Stimulated activated naive CD4-positive, alpha-beta T cell treated with Interleukin-2 at 50 U/mL for 16 hours (primary cell): ENCODE measurements at places on chromosomes 3 and 15.

DNA sequence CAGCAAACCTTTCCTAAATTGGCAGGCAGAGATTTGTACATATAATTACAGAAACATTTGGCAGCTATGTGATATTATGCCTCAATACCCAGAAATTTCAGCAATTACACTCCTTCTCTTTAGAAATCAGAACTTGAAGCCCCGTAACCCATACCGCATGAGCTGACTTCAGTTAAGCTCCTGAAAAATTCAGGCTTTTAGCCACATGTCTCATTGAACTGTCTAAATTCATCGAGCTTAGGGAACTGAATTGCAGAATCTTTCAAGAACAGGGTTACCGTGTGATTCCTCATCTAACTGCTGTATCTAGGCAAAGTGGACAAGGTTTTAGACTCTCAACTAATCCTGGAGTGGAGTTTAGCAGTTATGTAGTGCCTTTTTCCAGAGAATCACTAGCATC lies 333.0 kb downstream of the EPHA3 start:
- DNase-seq = no peak

DNA sequence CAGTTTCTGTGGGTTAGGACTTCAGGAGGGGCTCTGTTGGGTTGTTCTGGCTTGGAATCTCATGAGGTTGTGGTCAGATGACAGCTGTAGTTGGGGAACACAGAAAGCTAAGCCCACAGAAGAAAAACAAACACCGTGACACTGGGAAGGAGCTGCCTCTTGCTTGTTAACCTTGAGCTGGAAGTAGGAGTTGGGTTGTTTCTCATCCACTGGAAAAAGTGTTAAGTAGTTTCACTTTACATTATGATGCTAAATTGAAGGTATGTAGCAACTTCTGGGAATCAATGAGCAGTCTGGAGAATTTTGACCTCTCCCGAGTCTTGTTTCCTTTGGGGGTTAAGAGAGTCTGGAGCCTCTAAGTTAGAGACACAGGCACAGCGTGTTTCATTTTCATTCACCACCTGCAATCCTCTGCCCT lies 20.4 kb downstream of the HACD3 start:
- no peak for DNase-seq

GRCh38 chr3:148329481-148330235 lies 368.0 kb upstream of the AGTR1 start:
- no peak for DNase-seq

DNA sequence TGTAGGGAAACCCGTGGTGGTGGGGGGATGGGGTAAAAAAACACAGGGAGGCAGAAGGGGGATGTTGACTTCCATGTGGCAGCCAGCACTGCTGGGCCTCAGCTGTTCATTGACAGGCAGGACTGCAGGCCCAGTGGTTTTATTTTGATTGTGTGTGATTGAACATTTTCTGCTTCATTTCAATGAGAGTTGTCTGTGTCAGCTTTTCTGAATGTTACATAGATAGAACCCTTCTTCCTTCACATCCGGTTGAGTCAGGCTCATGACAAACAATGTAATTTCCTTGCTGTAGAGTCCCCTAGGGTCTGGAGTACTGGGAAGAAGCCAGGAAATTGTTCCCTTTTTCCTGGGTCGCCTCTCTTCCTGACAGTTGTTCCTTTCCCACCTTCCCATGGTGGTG lies 8.2 kb upstream of the RPP25 start:
- DNase-seq = no peak

DNA sequence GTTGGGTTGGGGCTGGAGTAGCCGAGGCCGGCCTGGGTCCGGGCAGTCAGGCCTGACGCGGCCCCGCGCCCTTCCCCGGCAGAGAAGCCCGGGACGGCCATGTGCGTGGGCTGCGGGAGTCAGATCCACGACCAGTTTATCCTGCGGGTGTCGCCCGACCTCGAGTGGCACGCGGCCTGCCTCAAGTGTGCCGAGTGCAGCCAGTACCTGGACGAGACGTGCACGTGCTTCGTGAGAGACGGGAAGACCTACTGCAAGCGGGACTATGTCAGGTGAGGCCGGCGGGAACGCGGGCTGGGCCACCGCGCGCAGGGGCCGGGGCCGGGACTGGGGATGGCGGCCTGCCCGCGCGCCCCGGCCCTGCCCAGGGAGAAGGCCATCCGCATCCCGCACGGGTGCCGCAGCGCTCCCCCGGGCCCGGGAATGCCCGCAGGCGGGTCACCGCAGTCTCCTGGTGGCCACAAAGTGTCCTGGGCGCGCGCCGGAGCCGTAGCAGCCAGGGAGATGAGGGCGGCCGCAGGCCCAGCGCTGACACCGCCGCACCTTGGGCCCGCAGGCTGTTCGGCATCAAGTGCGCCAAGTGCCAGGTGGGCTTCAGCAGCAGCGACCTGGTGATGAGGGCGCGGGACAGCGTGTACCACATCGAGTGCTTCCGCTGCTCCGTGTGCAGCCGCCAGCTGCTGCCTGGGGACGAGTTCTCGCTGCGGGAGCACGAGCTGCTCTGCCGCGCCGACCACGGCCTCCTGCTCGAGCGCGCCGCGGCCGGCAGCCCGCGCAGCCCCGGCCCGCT lies 1.3 kb downstream of the ISL2 start:
- DNase-seq = no peak

DNA sequence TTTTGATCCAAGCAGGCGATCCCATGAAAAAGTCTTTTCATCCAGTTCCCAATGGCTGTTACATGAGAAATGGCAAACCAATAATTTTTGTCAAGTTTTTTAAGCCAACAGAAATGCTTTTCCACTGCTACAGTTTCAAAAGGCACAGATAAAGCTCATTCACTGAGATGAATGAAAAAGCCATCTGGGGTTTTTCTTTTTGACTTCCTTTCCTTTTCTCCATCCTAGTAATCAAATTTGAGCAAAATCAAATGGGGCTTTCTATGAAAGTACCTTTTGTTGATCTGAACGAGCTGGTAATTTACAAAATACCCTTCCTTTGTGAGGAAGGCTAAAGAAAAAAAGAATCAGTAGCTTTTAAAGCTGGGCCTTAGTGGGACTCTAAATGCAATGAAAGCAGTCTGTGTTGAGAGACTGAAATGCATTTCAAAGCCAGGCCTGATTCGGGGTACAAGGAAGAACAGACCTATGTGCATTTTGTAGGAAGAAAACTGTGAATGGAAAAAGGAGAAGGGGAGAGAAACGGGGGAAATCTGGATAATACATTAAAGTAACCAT lies 185.2 kb upstream of the DNAJC19 start:
- DNase-seq = no peak

DNA sequence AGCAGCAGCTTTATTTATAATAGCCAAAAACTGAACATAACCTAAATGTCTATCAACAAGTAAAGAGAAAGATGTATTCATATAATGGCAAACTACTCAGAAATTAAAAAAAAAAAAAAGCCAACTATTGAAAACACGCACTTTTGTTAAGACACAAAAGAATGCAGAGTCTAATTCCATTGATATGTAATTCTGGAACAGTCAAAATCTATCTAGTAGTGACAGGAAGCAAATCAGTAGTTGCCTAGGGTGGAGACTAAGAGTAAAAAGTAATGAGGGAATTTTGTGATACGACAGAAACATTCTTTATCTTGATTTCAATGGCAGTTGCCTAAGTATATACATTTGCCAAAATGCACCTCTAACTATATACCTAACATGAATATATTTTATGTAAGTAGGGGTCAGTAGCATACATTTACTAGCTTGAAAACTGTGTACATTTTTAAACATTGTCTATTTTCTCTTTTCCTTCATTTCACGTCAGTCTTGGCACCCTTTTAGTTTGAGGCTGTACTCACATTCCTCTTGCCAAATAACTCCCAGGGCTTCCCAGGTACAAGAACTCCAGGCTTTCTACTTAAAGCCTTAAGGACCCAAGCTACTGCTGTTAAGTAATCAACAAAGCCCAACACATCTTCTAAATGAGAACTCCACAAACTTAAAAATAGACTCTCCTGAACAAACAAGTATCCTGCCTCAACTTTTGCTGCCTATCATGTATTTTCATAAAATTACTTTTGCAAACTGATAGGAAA lies 54.7 kb downstream of the ADAM10 start:
- no peak for DNase-seq

GRCh38 chr3:149104484-149104883 lies 18.2 kb upstream of the HLTF start:
- DNase-seq = no peak

DNA sequence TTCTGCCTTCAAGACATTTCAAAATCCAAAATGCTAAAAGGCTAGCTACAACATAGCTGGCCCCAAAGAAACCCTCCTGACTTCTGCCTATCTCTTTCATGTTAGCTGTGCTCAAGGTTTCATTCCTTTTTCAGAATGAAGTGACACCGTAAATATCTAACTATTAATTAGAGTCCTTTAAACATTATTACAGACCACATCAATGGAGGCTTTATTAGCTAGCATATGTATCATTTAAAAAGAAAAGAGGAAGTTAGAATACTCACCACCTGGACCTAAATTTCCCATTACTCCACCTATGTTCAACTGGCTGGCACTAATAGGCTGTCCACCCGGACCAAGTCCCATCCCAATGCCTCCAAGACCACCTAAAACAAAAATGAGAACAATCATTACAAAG lies 24.6 kb downstream of the MYEF2 start:
- no peak for DNase-seq

- no peak for DNase-seq
Observed at GRCh38 chr15:82798104-82798503, 7.8 kb downstream of the FSD2 start.

GRCh38 chr15:75597667-75598341 lies 18.7 kb upstream of the PTPN9 start:
- DNase-seq = no peak

DNA sequence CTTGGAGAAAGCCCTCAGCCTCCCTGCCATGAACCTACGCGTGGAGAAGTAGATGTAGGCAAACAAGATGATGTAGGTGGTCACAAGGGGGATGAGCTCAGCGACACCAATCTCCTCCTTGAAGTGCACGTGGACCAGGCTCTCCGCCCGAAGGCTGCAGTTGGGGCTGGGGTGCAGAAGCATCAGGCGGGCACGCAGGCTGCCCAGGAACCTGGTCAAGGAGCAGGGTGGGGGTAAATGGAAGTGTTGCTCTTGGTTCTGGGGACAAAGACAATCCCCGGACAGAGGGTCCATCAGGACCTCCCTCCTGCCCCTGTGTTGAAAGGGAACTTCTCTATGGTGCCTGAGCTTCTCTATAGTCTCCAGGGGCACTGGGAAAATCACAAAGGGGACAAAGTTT lies 45.1 kb downstream of the PTPN23 start:
- no peak for DNase-seq

GRCh38 chr15:41671656-41672648 lies 11.7 kb downstream of the MGA start:
- no peak for DNase-seq

- DNase-seq = no peak
Observed at GRCh38 chr15:66723826-66724731, 22.0 kb downstream of the SMAD6 start.

DNA sequence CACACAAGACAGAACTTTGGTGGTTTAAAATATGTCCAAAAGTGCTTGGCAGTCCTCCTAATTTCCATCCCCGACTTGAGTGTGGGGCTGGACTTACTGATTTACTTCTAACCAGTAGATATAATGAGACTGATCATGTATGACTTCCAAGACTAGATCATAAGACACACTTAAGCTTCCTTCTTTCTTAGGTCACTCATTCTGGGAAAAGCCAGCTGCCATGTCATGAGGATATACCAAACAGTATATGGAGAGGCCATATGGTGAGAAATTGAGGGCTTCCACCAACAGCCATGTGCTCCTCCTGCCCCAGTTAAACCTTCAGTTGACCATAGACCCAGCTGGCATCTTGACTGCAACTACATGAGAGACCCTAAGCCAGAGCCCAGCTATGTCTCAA lies 282.8 kb upstream of the PROK2 start:
- no peak for DNase-seq

- DNase-seq = no peak
Observed at GRCh38 chr3:94395851-94396250, 333.0 kb downstream of the NSUN3 start.

DNA sequence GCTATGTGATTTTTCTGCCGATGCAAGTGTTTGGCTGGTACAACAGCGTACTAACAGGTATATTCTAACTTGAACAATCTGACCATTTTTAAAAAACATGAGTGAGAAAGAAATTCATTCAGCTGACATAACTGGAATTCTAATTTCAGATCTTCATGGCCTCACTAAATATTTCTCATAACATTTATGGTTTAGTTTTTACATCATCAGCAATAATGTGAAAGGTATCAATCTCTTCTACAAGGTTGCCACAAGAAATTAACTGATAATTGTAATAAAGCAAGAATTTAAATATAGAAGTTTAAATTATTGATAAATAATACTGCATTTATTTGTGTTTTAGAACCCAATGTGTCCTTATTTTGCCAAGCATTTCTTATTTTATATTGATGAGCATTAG lies 5.2 kb upstream of the C3orf80 start:
- no peak for DNase-seq

DNA sequence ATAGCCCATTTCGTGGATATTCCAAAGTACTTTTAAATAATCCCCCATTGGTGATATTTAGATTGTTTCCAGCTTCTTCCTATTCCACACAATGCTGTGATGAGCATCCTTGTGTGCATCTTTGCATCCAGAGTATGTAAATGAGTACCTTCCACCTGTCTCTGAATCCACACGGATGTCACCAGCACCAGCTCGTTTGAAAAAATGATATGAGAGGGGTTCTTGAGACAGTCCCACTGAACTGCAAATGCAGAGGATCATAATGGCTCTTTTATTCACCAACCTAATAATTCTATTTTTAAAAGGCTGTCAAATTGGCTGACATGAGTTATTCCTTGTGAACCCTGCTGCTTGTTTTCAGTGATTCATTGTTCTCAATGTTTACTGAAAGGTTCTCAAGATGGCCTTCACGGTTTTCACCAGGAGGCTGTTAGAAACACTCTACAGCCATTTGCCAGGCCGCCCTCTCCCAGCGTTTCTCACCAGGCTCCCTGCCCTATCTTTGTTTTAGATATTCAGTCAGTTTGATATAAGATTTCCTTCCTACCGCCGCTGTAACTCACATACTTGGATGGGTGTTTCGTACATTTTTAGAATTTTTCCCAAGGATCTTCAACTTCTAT lies 96.7 kb upstream of the PTPRG start:
- no peak for DNase-seq

DNA sequence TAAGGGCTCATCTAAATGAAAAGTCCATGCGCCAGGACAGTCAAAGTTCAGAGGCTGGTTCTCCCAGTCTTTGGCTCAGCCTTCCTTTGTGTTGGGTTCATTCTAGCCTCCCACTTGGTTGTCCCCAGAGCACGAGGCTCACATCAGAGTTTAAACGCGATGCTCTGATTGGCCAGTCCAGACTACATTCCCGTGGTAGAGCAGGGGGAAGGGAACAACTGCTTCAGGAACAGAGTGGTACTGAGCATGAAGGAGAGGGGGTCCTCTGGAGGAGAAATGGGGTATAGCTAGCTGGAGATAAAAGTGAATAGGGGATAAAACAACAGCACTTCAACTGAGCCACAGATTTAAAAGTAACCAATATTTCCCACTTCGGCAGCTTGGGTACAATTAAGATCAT lies 32.2 kb downstream of the ANAPC13 start:
- DNase-seq = no peak

- no peak for DNase-seq
Observed at GRCh38 chr15:26772154-26773066, at the start of gene GABRB3. Gene GABRB3, minus strand, starts transcription at chr15:26773066.

- DNase-seq = no peak
Observed at GRCh38 chr15:42102646-42103235, 8.4 kb upstream of the PLA2G4D start.

- no peak for DNase-seq
Observed at GRCh38 chr3:141382571-141382970, 14.3 kb downstream of the ZBTB38 start.
